ENCODE measurements at places on chromosomes 4 and X. TPM values are rescaled to one million over a fixed set of nuclear protein-coding genes. Genes with fewer than 3 reads are reported as not detected.

The F8A1 gene
- 2.3 TPM for total RNA-seq

The GABRB1 gene
- total RNA-seq, result not detected

The UXT gene
- 72.1 TPM for total RNA-seq

The FNIP2 gene
- 21.0 TPM for total RNA-seq

The CYLC1 gene
- total RNA-seq, result not detected

The NSUN7 gene
- total RNA-seq, result under 0.01 TPM

The ATXN3L gene
- not detected for total RNA-seq

The PRSS12 gene
- 0.40 TPM for total RNA-seq

The STPG2 gene
- 0.13 TPM for total RNA-seq

The TLR6 gene
- 5.3 TPM for total RNA-seq

The MAOA gene
- total RNA-seq, result 17.2 TPM

The ZCCHC18 gene
- 1.7 TPM for total RNA-seq

The BEND4 gene
- total RNA-seq, result 2.4 TPM

The FAM200B gene
- 32.3 TPM for total RNA-seq

The CCDC158 gene
- total RNA-seq, result not detected

The NPY5R gene
- not detected for total RNA-seq

The WDFY3 gene
- 167 TPM for total RNA-seq

The POF1B gene
- 0.43 TPM for total RNA-seq

The HSFX1 gene
- 0.53 TPM for total RNA-seq

The ERCC6L gene
- 16.9 TPM for total RNA-seq

Measured in thoracic aorta endothelial cell (primary cell).